Stimulated activated CD8-positive, alpha-beta memory T cell treated with anti-CD3 and anti-CD28 coated beads, Interleukin-2, amount 100 ng/mL, for 1 hour (primary cell): ENCODE measurements at places on chromosomes 16 and 17.
A peak's percentile ranks its signal among the peaks of the same experiment; 100 is the strongest.

- peak; percentile 2 for DNase-seq
Observed at GRCh38 chr16:21101631-21102420, 48.8 kb downstream of the DNAH3 start.

- DNase-seq = no peak
Observed at GRCh38 chr17:73401911-73402310, 90.1 kb upstream of the CDC42EP4 start.

DNA sequence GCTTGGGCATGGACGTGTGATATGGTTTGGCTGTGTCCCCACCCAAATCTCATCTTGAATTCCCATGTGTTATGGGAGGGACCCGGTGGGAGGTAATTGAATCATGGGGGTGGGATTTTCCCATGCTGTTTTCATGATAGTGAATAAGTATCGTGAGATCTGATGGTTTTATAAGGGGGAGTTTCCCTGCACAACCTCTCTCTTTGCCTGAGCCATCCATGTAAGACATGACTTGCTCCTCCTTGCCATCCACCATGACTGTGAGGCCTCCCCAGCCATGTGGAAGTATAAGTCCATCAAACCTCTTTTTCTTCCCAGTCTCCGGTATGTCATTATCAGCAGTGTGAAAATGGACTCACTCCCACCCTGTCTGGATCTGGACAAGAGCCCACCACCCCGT lies 393.4 kb downstream of the SEC14L1 start:
- no peak for DNase-seq

DNA sequence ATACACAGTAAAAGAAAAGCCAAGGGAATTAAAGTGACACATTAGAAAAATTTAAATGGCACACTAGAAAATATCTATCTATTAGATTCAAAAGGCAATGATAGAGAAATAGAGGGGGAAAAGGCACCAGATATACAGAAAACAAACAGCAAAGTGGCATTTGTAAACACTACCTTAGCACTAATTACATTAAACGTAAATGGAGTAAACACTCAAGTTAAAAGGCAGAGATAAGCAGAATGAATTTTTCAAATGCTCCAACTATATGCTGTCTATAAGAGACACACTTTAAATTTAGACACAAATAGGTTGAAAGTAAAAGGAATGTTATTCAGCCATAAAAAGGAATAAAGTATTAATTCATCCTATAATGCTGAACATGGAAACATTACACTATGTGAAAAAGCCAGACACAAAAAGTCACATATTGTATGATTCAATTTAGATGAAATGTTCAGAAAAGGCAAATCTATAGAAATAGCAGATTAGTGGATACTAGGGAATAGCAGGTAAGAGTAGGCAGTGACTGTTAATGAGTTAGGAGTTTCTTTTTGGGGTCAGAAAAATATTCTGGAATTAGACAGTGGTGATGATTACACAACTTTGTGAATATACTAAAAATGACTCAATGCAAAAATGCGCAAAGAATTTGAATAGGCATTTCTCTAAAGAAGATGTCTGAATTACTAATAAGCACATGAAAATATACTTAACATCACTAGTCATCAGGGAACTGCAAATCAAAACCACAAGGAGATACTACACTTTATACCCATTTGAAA lies 92.4 kb downstream of the BRIP1 start:
- DNase-seq = no peak

- DNase-seq = no peak
Observed at GRCh38 chr16:70646260-70647241, at the start of gene IL34. Gene IL34, plus strand, starts transcription at chr16:70646559. Its CDS starts 389 bp downstream, at chr16:70646948.
